ENCODE measurements at places on chromosomes 1 and 21.

GRCh38 chr1:228226141-228226874 lies 18.5 kb downstream of the OBSCN start:
- no peak for ATAC-seq

- no peak for ATAC-seq
Observed at GRCh38 chr1:228100822-228101613, 2.1 kb downstream of the C1orf35 start.

DNA sequence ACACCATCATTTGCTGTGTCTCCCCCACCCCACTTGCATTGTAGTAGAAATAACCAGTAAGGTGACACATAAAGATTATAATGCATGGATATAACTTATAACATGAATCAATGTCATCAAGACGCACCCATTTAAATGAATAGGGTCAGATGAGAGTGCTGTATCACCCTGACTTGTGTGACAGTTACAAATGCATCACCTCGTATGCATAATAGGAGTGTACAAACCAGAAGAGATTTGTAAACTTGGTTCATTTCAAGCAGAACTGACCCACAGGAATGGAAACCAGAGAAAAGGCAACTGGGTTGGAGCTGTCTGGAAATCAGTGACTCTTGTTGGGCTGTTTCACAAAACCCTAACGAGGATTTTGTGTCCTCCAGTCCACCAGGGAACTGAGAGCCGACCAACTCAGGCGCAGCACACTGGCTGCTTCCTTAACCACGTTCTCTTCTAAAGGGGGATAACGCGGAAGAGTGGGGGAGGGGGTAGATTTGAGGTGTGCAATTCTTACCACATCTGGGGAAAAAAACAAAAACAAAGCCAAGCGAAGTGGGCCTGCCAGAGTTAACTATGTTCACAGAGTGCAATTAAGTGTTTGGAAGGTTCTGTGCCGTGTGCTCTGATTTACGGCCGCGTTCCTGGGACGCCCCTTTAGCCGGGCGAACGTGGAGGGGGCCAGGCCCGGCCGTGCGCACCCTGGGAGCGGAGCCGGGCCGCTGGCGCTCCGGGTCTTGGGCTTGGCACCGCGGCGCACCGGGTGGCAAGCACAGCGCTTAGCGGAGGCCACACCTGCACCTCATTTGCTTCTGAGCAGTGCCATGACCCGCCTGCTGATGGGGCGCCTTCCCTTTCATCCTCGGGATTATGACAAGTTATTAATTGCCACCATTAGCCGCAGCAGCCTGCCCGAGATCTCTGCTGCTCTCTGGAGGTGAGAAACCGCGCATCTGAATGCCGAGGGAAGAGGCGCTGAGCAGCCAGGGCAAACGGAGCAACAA lies 248.8 kb upstream of the FOXD3 start:
- no peak for ATAC-seq

DNA sequence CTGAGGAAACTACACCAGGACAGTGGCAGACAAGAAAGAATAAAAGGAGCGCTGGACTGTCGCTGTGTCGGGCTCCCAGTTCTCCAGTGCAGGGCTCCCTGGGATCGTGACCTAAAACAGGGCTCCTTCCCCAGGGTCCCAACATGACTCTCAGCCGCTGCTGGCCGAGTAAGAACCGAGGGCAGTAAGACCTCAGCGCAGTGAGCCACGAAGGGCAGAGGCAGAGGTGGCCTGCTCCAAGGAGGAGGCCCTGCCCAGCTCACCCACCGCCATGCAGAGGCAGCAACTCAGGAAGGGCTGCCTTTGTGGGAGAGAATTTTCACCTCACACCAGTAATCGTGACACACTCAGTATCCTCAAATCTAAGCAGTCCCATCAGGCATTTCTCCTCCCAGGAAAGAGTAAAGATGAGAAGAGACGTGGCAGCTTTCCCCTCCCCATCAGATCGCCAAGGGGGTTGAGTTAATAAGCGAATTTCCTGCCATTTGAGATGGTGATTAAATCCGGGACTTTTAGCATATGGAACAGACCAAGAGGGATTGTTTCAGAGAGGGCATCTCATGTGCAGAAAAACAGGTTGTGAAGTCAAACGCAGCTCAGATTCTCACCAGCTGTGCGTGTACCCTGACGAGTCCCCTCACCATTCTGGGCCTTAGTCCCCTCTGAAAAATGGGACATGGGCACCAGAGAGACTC lies 19.8 kb upstream of the ARTN start:
- ATAC-seq: no peak

DNA sequence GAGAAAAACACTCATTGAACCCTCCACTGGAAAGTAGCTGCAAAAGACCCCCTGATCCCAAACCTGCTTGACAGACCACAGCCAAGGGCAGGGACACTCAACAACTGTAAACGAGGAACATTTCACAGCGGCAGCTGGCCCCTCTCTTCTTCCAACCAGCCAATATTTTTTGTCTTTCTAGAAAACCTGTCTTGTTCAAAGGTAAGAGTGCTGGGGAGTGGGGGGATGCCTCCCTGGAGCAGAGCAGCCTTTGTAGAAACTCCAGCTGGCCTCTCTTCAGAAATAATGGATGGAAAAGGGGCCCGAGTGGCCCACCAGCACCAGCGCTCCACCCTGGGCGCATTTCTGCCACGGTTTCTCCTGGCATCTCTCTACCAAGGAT lies 384.0 kb downstream of the RRAGC start:
- ATAC-seq: no peak
